Glutamatergic neuron (in vitro differentiated cells): ENCODE measurements at places on chromosomes 7 and 10.

- DNase-seq = no peak
Measured at GRCh38 chr10:91350651-91351081, 59.5 kb upstream of the HECTD2 start.

GRCh38 chr10:51918440-51918839, 219.0 kb upstream of the CSTF2T start:
- no peak for DNase-seq

DNA sequence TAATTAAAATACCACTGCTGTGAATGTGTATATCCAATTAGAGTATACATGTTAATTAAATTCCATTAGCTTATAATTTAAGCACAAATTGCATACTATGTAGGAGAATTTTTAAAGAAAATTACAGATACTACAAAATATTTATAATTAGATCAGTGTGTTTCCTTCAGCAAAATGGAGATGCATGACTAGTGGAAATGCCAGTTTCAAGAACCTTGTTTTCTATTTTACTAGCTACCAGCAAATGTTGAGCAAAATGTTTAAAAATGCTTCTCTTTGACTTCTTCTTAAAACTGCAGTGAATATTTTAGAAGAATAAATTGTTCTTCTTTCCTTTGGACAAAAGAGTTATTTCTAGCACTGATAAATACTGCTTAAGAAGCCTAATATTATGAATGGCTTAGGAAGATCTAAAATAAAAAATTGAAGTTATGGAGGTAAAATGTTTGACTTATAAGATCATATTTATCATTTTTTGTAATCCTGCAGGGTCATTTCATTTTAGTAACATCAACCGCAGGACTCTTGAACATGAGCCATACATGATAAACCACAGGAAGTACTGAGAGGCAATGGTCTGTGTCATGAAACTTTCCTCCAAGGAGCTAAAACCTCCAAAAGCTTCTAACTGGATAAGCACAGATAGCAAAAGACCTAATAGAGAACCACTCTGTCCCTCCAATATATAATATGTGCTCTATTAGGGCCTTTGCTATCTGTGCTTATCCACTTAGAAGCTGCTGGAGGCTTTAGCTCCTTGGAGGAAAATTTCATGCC, 1066.0 kb upstream of the CELF2 start:
- DNase-seq = no peak

- DNase-seq = peak; percentile 98
Measured at GRCh38 chr10:122163174-122164022, 107.7 kb upstream of the BTBD16 start.

- no peak for DNase-seq
Measured at GRCh38 chr7:157846271-157846670, 509.5 kb downstream of the DNAJB6 start.

GRCh38 chr10:133010095-133010842, 67.9 kb upstream of the CFAP46 start:
- DNase-seq = peak; percentile 32

DNA sequence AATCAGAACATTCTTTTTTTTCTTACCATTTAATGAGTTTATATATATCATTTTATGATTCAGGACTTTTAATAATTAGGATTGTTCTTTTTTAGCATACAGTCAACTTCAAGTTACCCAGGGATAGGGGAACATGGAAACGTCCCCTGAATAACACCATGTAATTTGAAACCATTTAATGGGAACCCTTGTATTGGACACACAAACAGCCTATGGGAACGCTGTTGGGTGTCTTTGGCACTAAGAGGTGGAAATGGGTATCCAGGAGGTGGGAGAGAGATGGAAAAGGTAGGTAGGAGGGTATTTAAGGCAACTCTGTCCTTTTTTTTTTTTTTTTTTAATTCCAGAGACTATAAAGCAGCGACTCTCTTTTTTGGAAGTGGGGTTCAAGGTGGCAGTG, 2.6 kb downstream of the LUC7L2 start:
- no peak for DNase-seq

DNA sequence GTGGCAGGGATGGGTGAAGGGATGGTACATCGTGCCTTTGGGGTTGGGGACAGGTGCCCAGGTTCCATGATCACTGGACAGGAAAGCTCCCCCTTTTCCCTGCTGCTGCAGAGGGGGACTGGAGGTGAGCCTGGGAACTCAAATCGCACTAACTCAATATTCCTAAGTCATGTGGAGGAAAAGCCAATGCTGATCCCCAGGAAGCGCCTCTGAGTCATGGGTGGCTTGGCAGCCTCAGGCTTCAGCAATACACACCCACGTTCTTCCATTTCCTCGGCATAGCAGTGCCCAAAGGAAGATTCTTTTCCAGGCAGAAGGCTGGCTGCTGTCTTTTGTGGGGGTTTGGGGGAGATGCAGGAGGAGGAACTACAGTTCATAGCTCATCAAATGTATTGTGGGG, 165.8 kb downstream of the CCDC3 start:
- DNase-seq = no peak

- no peak for DNase-seq
Measured at GRCh38 chr7:45897042-45897690, 8.9 kb downstream of the IGFBP1 start.

GRCh38 chr10:124092860-124093773, at the start of gene CHST15:
Gene CHST15 (minus strand): TSS chr10:124093598. CDS start chr10:124046212, 47,386 bp downstream.
- peak; percentile 53 for DNase-seq

DNA sequence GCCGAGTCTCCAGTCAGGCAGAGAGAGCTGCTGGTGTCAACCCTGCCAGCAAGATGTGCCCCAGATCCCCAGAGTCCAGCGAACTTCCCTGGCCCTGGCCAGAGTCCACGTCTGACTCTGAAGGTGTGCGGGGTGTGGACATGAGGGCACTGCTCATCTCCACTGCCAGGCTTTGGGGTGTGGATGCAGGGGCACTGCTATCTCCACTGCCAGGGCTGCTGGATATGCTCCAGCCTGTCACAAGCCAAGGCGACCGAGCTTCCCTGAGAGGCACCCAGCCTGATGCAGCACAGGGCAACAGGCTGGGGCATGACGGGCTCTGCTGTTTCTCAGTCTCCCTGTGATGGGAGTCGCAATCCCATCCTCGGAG, 596.8 kb downstream of the PTPRN2 start:
- no peak for DNase-seq

DNA sequence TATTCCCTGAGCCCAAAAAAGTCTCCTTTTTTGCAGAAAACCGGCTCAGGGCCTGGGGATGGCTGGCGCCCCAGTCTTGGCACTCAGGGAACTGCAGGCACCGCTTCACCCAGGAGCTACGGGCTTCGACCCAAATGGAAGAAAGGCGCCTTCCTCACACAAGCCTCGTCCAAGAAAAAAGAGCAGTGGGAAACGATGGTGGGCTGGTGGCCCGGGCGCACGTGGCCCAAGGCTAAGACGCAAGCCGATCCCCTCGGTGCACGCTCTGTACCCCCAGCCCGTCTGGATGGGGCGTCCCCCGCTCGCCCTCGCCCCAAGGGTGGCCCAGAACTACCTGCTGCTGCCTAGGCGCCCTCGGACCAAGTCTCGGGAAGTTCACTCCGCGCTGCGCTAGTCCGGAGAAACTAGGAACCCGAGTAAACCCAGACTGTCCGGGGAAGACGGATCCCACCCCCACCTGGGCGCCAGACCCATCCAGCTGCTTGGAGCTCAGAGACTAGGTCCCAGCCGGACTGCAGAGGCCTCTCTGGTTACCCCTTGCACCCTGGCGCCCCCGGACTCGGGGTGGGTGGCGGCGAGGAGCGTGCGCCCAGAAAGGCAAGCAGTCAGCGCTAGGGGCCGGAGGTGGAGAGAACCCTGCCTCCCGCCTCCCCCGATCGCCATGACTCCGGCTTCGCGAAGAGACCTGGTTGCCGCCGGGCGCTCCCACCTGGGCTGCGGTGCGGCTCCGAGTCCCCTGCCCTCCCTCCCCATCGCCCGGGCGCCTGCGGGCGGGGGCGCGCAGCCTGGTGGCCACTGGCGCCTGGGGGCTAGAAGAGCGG, 76.4 kb downstream of the CALN1 start:
- peak; percentile 49 for DNase-seq

DNA sequence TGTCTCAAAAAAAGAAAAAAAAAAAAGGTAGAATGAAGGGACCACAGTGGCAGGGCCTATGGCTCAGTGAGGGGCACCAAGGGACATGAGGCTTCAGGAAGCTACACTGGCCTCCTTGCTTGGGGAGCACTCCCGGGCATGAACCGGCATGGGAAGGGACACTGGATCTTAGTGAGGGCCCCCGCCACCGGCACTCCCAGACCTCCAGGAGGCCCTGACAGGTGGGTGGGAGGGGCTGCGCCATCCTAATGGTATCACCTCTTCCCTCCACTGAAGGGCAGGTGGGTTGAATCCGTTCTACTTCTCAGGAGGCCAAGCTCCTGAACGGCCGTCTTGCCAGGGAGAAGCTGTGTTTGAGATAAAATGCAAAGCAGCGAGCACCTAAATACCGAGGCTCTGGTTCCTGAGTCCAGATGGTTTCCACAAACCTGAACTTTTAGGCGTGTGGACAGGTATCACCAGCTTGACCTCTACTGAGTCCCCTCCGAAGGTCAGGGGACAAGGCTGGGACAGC, 69.8 kb downstream of the C10orf143 start:
- no peak for DNase-seq

GRCh38 chr10:88254091-88254490, 329.0 kb downstream of the RNLS start:
- DNase-seq = no peak

DNA sequence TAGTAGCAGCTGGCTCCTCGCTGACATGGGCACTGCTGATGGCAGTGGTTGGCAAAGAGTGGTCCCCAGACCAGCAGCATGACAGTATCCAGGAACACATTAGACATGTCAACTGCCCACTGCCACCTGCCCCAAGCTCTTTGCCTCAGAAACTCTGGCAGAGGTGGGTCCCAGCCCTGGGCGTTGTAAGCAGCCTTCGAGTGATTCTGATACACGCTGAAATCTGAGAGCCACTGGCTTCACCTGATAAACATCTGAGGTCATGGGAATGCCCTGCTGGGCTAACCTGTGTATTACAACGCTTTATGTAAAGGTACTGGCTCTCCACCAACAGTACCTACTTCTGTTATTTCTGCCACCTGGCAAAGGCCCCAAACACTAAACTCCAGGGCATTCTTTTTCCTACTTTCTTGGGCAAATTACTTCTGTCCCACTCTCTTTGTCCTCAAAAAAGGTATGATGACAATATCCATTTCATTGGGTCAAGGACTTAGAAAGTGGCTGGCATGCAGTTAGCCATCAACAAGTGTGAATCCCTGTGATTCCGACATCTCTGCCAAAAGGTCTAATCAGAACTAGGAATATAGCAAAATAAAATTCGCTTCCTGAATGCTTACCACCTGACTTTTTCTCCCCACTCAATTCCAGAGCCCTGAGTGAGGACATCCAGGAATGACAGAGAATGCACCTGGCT, 9.2 kb downstream of the SGMS1 start:
- DNase-seq = no peak

DNA sequence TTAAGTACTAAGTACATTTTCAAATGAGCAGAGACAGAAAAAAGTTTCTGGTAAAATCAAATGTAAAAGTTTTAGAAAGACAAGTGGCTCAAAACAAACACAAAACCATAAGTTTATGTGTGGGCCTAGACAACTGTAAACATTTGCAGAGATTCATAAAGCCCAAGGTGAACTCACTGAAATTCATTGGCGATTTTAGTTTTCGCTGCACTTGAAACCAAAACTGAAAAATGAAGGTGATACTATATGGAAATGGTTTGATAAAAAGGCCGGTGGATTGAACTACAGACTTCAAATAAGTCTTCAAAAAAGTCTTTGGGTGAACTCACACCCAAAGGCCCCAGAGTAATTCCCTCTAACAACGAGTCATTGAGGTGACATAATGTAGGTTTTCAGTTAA, 1184.9 kb upstream of the C7orf33 start:
- no peak for DNase-seq

DNA sequence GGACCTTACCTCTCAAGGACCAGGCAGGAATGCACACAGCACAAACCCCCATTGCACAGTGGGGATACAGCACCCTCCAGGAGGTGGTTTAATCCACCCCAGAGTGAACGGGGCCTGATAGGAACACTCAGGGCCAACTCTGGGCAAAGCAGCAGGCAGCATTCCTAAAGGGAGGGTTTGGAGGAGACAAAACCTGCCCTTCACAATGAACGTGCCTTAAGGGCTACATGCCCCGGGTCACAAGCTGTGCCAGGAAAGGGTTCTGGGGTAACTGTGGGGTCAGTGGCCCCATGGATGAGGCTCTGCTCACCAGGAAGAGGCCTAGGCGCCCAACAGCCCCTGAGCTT, 1.1 kb downstream of the GPRIN2 start:
- DNase-seq = no peak

GRCh38 chr7:151012911-151013347, 11.4 kb downstream of the ATG9B start:
- peak; percentile 76 for DNase-seq

DNA sequence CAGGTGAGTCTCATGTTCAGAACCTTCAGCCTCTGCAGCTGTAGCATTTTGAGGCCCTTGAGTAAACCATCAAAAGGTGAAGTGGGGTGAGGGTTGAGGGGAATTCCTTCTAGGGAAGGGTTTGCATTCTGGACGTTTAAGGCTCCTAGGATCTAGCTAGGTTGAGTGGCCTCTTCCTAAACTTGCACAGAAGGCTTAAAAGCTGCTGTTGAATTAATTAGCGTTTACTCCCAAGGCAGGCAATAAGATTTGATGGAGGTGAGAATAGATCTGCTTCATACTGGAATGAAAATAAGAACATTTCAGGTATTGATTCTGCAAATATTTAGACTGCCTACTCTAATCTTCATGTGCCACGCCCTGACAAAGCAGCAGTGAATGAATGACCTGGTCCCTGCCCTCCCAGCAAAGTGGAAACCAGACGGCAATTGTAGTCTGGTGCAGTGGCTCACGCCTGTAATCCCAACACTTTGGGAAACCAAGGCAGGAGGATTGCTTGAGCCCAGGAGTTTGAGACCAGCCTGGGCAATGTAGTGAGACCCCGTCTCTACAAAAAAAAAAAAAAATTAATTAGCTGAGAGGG, 11.4 kb upstream of the KPNA7 start:
- DNase-seq = no peak

DNA sequence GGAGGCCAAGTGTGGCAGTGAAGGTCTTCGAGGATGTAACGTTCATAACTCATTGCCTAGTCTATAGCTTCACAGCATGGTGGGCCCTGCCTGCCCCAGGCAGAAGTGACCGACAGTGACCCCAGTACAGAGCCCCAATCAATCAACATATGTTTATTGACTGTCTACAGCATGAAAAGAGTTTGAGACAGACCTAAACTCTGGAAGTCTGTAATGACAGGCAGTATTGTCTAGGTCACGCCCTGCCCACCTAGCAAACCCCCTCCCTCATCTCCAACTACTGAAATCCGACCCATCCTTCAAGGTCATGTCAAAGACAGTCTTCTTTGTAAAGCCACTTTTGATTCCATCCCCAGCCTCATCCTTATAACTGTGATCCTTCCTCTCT, 43.9 kb downstream of the LYZL1 start:
- DNase-seq = no peak

- peak; percentile 41 for DNase-seq
Measured at GRCh38 chr10:120949609-120950031, 98.5 kb downstream of the WDR11 start.

DNA sequence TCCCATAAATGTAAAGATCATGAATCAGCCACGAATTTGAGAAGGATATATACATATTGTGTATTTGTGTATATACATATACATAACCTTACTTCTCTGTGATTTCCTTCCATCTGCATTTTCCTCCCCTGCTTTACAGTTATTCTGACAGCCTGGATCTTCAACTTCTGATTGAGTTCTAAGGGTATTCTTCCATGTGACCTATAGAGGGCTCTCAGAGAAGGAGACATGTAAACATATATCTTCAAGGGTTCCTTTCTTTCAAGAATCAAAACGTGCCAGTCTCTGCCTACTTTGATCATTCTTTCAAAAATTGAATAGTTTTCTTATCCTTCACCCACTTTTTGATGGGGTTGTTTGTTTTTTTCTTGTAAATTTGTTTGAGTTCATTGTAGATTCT, 453.7 kb upstream of the POT1 start:
- no peak for DNase-seq

GRCh38 chr7:1752111-1752510, 82.0 kb downstream of the ELFN1 start:
- DNase-seq = no peak
